ENCODE measurements at places on chromosomes 12 and 14.

GRCh38 chr14:40955131-40955505, 651.6 kb upstream of the LRFN5 start:
- no peak for DNase-seq

- no peak for DNase-seq
Observed at GRCh38 chr12:102811110-102811737, 105.8 kb downstream of the PAH start.

DNA sequence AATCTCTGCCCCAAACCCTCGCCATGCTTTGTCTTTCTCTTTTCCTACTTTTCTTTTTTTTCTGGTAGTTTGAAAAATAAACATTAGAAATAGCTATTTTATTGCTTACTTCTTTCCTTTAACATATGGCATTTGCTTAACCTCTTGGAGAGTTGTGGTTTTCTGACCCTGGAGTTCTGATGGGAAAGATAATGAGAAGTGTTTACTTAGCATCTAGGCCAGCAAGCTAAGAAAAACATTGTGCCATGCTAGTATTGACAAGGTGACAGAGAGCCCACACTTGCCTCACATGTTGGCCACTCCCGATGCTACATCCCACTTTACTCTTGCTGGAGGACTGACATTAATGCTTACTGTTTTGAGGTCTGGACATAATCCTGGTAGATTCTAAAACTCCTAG, 886.2 kb downstream of the DIO2 start:
- DNase-seq: no peak

DNA sequence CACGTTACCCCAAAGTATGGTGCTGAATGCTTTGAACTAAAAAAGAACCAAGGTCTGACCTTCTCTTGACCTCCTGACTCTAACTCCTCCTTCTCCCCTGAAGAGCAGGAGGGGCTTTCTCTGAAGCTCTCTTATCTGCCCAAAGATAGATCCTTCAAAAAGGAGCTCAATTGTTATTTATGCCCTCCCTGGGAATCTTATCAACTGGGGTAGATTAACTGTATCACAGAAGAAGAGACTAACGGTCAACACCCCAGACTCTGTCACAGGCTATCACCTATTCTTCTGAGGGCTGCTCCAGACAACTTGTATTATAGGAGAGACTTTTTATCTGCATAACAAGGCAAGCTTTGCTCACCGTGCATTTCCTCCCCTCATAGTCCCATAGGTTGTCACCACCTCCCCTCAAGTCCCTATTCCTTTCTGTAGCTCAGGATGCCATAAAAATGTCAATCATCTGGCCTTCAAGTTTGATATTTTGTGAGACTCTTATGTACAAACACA, 86.6 kb downstream of the PAPLN start:
- DNase-seq: no peak
